Aorta (tissue), 5 donors: ENCODE measurements at places on chromosomes 3 and 15.
A peak's percentile ranks its signal among the peaks of the same experiment; 100 is the strongest.

DNA sequence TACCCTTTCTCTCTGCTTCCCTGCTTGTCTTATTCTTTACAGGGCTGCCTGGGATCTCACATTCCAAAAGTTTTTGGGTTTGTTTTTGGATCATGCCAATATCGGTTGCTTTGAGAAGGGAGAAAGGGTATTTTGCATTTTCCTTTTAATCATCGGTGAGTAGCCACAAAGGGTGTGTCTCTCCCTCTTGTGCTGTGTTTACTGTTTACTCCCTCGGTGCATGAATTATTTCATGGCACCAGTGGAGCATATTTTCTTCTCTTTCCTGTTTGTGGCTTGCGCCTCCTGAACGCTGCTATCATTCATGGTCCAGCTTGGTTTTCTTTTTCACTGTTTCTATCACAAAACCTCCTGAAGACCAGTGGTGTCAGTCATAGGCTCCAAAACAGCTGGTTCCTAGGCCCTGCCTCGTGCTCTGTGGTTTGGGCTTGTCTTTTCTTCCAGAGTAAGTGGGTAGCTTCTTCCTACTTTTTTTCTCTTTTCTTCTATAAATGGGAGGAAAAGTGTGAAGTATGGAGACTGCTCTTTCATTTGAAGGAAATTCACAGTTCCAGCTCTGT lies 54.9 kb downstream of the IGF1R start:
- H3K36me3 ChIP-seq: no peaks in the 10 kb centered on the region
- no peak for DNase-seq
- no peaks in the 10 kb centered on the region for H3K27me3 ChIP-seq
- peaks cover 2% of the 10 kb centered on the region for H3K4me1 ChIP-seq
- H3K4me3 ChIP-seq: no peak overlapping the region

GRCh38 chr3:186930641-186931531 lies 560 bp downstream of the ST6GAL1 start:
- DNase-seq: peak; percentile 87
- H3K4me3 ChIP-seq: peak overlapping the region; percentile 57

GRCh38 chr3:110774496-110775265 lies 296.9 kb upstream of the NECTIN3 start:
- no peaks in the 10 kb centered on the region for H3K4me1 ChIP-seq
- no peak for DNase-seq
- no peaks in the 10 kb centered on the region for H3K27me3 ChIP-seq
- no peak overlapping the region for H3K27ac ChIP-seq

- H3K4me3 ChIP-seq: no peak overlapping the region
- no peaks in the 10 kb centered on the region for H3K4me1 ChIP-seq
- DNase-seq: no peak
- no peaks in the 10 kb centered on the region for H3K36me3 ChIP-seq
These were observed 499.9 kb downstream of the MCTP2 start for GRCh38 chr15:94731286-94731685.

GRCh38 chr15:70329179-70329578 lies 231.5 kb upstream of the TLE3 start:
- H3K4me3 ChIP-seq: no peak overlapping the region
- no peaks in the 10 kb centered on the region for H3K36me3 ChIP-seq
- H3K27me3 ChIP-seq: no peaks in the 10 kb centered on the region

DNA sequence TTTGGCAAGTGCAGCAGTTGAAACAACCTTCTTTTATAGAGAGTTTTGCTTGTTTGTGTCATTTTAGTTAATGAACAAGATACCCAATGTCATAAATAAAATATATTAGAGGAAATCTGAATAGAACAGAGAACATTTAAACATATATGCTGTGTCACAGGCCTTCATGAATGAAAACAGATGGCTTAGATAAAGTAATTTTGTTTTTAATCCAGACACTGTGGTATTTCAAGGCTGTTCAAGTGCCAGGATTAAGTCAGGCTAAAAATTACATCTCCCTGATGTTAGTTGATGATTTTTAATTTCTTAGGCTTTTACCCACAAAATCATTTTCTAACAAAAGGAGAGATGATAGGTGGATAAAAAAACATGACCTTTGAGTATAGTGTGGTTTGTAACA lies 4.9 kb upstream of the ACKR4 start:
- no peaks in the 10 kb centered on the region for H3K36me3 ChIP-seq
- no peak for DNase-seq
- no peaks in the 10 kb centered on the region for H3K4me1 ChIP-seq
- H3K4me3 ChIP-seq: no peak overlapping the region
- H3K27ac ChIP-seq: no peak overlapping the region
- H3K27me3 ChIP-seq: no peaks in the 10 kb centered on the region

DNA sequence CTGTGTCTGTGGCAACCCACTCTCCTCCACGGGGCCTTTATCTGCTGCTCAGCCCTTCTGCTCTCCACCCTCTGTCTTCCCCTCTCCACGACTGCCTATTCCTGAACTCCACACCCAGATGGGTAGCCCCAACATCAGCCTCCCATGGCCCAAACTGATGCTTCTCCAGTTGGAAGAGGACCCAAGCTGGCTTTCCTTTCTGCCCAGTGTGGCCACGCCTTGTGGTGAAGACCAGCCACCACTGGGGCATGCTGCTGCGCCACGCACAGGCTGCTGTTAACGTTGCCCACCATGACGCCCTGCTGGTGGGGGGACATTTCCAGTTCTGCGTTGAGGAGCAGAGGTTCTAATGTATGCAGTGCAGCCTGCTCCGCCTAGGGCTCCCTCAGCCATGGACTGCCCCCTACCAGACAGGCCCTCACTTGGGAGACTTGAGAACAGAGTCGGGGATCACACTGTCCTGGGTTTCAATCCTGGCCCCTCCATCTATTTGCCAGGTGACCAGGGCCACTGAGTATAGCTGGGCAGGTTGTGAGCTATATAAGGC lies 26.9 kb downstream of the CFAP100 start:
- H3K36me3 ChIP-seq: no peaks in the 10 kb centered on the region
- H3K4me3 ChIP-seq: no peak overlapping the region
- no peaks in the 10 kb centered on the region for H3K4me1 ChIP-seq
- no peaks in the 10 kb centered on the region for H3K27me3 ChIP-seq
- H3K27ac ChIP-seq: no peak overlapping the region

DNA sequence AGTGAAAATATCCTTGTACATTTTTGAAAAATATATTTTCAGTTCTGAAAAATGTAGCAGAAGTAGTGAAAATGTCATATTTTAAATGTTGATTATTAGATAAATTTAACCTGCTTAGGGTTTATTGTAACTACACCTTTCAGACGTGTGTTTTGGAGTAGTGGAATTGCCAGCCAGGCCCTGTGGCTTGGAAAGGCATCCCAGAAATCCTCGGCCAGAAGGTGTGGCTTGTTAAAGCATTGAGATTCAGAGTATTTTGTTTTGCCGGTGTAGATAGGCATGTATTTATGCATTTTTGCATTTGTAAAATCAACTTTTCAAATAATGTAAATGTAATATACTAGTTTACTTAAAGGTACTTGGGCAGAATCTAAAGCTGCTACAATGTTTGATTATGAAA lies 7.0 kb downstream of the EBLN2 start:
- H3K36me3 ChIP-seq: peaks cover 2% of the 10 kb centered on the region
- H3K27ac ChIP-seq: no peak overlapping the region
- no peak for DNase-seq
- H3K27me3 ChIP-seq: no peaks in the 10 kb centered on the region
- H3K4me1 ChIP-seq: peaks cover 3% of the 10 kb centered on the region
- no peak overlapping the region for H3K4me3 ChIP-seq

DNA sequence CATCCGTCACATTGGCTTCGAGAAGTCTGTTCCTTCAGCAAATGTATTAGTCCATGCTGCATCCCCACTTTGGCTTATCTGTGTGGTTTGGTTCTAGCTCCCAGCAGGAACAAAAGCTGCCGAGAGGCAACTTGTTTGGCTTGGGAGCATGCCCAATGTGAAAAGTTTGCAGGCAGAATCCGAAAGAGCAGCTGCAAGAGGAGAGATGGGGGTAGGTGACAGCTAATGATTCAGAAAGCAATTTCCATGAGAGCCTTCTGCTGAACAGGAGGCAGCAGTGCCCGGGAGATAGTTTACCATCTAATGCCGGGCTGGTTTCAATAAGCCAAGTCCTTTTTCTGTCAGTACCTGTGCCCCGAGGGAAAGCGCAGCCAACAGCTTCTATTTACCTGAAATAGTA lies 60.2 kb downstream of the GRM7 start:
- no peaks in the 10 kb centered on the region for H3K27me3 ChIP-seq
- no peak overlapping the region for H3K27ac ChIP-seq
- no peaks in the 10 kb centered on the region for H3K4me1 ChIP-seq
- no peak overlapping the region for H3K4me3 ChIP-seq

DNA sequence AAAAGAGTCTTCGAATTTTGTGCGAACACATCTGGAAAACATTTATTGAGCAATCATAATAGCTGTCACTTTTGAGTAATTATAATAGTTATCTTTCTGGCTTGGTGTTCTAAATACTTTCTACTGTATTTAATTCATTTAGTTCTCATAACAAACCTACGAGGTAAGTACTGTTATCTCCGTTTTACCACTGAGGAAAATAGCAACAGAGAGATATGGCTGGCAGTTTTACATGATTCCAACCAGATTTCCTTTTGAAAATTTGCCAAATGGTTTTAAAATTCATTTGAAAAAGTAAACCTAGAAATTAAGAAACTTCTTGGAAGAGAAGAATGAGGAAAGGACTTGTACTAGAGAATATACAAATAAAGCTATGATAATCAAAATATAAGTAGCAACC lies 37.3 kb upstream of the MGA start:
- H3K27me3 ChIP-seq: no peaks in the 10 kb centered on the region
- H3K36me3 ChIP-seq: no peaks in the 10 kb centered on the region
- no peaks in the 10 kb centered on the region for H3K4me1 ChIP-seq
- H3K4me3 ChIP-seq: no peak overlapping the region

DNA sequence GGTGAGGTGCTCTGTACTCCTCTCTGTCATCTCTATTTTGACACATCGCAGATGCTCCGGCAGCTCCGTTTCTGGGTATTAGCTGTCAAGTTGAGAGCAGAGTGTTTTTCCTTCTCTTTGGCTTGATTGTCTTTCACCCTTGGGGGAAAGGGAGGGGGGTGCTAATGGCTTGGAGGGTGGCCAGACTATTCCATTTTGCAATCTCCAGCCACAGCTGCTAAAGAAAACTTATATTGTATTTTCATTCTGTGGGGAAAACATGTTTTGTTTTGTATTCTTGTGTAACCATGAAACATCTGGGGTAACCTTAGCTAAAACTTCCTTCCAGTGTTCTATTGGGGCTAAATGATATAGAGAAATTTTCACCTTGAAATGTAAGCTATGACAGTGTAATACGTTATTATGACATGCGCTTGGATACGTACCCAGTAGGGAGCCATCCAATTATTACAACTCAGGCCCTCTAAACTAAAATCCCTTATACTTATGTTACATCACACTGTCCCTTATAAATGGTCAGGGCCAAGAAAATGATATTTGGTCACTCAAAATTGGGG lies 14.0 kb upstream of the LARP6 start:
- no peaks in the 10 kb centered on the region for H3K27me3 ChIP-seq
- H3K4me1 ChIP-seq: no peaks in the 10 kb centered on the region
- H3K36me3 ChIP-seq: no peaks in the 10 kb centered on the region
- no peak overlapping the region for H3K27ac ChIP-seq

GRCh38 chr15:66051833-66052232 lies 182.5 kb downstream of the RAB11A start:
- no peaks in the 10 kb centered on the region for H3K4me1 ChIP-seq
- H3K4me3 ChIP-seq: no peak overlapping the region
- no peaks in the 10 kb centered on the region for H3K36me3 ChIP-seq
- no peaks in the 10 kb centered on the region for H3K27me3 ChIP-seq

DNA sequence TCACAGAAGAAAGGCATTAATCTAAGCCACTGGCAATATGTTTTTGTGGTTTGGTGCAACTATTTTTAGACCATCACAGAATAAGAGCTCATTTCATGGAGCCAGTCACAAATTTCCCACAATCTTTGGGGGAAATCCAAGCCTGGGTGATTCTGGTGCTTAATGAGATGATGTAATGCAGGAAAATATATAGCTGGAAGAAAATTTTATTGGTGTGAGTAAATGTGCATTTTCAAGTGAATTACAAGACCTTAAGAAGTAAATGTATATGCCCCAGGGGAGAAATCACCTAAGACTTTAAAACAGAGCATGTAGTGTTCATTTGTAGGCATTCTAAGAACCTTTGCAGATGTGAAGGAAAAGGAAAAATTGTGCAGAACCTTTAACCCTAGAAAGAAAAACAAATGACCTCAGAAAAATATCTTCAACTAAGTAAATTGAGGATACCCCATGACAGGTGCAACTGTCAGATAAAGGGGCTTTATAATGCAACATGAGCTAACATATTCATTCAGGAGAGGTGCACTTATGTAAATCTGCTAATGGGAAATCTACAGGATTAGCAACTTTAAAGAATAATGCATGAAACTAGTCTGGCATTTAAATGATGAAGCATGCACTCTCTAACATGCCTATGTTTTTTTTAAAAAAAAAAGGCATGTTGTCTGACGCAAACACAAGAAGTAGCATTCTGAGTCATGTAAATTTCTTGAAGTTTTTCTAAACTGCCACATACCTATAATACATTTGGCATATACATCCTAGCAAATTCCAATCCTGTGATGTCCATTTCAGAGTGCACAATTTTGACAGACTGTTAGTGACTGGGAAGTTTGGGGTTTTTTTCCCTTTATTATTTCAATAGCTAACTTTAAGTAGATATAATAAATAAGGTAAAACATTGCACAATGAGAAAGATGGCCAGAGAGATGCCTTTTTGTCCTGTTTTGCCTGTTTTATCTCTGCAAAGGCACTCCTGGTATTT lies 105.1 kb downstream of the MEX3B start:
- H3K4me3 ChIP-seq: no peak overlapping the region
- H3K27ac ChIP-seq: no peak overlapping the region
- no peak for DNase-seq
- no peaks in the 10 kb centered on the region for H3K4me1 ChIP-seq

DNA sequence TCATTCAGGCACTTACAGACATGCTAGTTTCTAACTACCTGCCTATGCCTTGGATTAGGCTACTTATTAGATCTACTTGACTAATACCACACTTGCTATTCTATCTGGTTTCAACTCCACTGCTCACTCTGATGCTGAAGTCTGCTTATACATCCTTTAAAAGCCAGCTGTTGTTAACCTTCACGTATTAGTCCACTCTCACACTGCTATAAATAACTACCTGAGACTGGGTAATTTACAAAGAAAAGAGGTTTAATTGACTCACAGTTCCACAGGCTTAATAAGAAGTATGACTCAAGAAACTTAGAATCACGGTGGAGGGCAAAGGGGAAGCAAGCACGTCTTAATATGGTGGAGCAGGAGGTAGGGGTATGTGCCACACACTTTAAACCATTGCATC lies 47.7 kb upstream of the ANKRD28 start:
- H3K27me3 ChIP-seq: no peaks in the 10 kb centered on the region
- H3K27ac ChIP-seq: no peak overlapping the region
- DNase-seq: no peak
- H3K36me3 ChIP-seq: no peaks in the 10 kb centered on the region

- no peak for DNase-seq
- H3K27me3 ChIP-seq: no peaks in the 10 kb centered on the region
- peak overlapping the region; percentile 10 for H3K27ac ChIP-seq
- no peaks in the 10 kb centered on the region for H3K36me3 ChIP-seq
- H3K4me1 ChIP-seq: no peaks in the 10 kb centered on the region
- H3K4me3 ChIP-seq: peak overlapping the region; percentile 86
These were observed 2.3 kb downstream of the ITPR1 start for GRCh38 chr3:4495294-4496086.
